ENCODE measurements at places on chromosomes 3 and 15.

GRCh38 chr15:48925714-48926223, 38.0 kb downstream of the SHC4 start:
- DNase-seq, result peak; percentile 98

DNA sequence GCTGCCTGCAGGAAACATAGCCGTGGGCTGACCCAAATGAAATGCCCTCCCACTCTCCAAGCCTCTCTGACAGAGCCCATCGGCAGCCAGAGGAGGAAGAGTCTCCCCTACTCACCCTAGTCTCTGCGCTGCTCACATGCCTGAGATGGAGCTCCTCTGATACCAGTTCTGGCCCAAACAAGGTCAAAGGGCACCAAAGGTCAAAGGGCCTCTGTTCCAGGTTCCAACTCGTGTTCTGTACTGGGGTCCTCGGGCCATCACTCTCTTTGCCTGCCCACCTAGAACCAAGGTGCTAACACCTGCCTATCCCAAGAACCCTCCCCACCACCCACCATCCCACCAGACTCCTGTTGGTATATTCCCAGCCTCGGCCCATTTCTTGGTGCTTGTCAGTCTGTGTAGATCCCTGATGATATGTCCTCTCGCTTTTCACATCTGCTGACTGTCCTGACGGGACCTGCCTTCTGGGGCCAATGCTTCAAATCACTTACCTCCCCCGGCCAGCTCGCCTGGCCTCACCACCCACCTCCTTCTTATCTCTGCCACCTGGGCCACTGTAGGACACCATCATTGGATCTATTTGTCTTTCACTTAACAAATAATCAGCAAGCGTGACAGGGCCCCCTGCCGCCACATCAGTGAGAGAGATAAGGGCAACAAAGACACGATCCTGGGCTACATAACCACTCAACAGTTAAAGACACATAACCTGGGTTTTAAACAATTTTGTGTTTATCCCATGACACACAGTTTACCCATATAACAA, 90.4 kb downstream of the SRGAP3 start:
- no peak for DNase-seq

DNA sequence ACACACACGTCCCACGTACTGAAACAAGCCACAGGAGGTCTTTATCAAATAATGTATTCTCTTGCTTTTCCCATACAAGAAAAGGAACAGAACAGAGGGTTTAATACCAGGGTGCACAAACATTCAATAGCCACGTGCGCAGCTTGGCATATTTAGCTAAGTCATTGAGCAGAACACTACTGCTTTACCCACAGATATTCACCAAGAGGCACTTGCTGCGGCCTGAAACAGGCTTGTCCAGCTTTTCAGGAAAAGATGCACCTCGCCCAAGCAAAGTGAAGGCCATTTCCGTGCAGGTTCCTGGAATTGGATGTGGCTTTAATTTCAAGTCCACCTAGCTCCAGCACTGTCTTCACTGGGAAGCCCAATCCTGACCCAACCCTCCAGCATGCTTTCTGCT, 17.6 kb downstream of the ZDHHC3 start:
- no peak for DNase-seq

- peak; percentile 43 for DNase-seq
These were observed 613.3 kb downstream of the TUSC7 start for GRCh38 chr3:117322866-117323265.

GRCh38 chr3:117126946-117127546, 417.5 kb downstream of the TUSC7 start:
- no peak for DNase-seq

DNA sequence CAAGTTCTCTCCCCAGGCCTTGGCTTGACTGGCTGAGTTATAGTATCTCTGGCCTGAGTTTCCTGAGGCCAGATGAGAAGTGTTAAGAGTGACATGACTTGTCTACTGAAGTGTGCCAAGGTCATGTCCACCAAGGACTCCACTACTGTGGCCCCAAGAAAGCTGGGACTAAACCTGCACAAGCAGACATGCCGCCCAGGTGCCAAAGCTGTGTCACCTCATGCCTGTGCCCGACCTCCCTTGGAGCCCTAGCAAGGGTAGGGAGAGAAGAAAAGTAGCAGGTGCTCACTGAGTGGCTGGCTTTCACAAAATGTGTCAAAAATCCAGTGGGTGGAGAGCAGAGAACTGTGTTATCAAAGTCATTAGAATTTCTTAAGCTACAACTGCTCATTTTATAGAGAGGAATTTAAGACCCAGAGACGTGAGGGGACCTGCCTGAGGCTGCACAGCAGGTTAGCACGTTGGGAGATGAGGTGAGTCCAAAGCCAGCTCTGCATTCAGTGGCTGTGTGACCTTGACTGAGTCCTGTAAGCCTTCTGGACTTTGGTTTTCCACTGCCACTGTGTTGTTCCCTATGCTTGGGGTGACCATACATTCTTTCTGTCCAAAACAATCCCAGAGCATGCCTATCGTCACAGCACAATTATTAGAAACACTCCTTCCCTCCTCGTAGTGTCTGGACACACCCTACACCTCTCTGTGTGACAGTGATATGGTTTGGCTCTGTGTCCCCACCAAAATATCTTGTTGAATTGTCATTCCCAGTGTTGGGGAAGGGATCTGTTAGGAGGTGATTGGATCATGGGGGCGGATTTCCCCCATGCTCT, 5.0 kb upstream of the LYSMD4 start:
- no peak for DNase-seq

GRCh38 chr15:44468709-44469385, 41.4 kb downstream of the CTDSPL2 start:
- DNase-seq, result peak; percentile 66

DNA sequence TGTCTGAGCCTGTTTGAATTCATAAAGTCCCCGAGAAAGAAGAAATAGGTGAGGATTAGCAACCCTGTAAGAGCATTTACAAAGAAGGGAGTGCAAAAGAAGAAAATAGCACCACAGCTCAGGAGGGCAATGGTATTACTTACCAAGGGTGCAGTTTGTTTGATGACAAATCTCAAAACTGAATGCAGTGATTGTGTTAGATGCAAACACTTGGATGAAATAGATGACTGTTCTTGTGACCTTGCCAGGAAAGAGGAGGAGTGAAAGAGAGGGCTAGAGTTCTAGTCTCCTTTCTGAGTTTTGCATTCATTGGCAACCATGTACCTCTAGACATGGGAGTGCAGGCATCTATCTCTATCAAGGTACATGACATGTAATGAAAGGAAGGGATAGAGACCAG, 1030.8 kb upstream of the CFAP20DC start:
- DNase-seq, result no peak

DNA sequence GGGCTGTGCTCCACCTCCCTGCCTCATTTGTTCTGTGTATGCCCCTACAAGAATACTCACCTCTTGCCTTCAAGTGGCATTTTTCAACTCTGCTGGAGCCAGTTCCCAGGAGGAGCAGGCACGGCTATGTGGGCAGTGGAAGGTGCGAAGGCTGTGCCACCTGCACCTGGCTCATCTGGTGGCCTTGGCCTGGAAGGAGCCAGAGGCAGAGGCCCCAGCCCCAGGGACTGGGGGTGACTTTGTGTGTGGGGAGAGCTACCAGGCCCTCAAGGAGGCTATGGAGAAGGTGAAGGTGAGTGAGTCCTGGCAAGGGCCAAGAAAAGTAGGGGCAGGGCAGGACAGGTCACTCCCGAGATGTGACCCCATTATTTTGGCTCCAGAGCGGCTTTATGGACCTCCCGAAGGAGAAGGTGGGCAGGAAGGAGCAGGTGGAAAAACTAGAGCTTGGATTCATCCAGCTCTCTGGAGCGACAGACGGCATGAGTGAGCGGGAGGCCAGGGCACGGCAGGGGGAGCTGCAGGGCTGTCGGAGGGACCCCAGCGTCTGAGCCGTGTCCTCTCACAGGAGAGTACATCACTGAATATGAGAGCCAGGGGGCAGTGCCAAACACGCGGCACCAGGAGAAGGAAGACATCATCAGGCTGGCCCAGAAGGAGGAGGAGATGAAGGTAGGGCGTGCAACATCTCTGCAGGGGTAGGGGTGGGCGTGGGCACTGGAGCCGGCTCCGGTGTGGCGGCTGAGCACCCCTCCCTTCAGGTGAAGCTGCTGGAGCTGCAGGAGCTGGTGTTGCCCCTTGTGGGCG, 57.3 kb upstream of the UBE2Q2 start:
- peak; percentile 21 for DNase-seq

DNA sequence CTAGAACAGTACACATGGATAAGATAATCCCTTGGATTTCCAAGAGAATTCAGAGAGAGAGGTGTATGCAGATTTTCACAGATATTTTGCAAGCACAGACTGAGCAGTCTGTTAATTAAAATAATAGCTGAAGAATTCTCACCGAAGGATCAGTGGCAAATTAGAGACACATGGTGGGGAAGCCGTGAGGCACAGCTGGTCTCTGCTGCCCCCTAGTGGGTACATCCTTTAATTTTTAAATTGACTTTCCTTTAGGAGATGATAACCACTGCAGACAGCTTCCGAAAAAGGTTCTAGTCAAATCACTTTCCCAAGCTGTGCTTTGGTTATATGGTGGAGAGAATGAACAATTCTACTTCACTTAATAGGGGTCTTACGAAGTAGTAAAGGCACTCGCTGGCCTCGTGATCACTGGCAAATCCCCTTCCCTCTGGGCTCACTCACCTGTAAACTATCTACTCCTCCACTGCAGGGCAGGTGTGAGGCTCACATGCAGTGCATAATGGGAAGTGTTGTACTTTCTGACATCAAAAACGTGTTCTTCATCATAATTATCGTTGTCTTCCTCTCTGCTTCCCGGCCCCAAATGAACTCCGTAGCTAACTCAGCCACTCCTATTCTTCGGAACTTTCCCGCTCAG, 19.5 kb downstream of the MESD start:
- peak; percentile 59 for DNase-seq

DNA sequence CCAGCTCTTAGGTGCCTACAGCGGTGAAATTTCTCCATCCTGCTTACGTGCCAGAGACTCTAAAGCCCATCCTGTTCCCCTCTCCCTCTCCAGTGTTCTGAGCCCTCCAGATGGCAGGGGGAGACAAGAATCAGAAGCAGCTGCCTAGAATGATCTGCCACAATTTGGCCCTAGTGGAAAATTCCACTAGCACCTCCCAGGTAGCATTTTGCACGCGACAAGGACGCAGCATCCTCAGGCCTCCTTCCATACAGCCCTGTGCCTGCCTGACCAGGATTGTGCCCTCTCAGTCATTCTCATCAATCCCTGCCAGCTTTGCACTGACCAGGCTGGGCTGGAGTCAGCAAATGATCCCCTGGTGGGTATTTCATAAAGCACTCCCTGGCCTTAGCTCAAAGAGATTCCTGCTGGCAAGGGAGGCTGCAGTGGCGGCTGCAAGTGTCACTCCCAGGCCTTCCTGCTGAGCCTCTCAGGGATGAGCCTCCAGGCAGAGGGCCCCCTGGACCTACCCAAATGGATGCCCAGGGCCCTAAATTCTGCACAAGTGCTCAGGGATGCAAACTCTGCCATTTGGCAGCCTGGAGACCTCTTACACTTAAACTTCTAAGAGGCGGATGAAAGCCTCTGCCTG, 130.2 kb upstream of the ATP2B2 start:
- DNase-seq, result no peak

DNA sequence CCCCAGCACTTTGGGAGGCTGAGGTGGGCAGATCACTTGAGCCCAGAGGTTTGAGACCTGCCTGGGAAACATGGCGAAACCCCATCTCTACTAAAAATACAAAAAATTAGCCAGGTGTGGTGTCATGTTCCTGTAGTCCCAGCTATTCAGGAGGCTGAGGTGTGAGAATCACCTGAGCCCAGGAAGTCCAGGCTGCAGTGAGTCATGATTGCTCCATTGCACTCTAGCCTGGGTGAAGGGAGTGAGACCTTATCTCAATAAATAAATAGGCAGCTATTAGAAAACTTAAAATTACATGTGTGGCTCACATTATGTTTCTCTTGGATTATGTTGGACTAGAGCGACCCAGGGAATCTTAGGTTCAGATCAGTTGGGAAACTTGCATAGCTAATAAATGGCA, 69.7 kb downstream of the RPLP1 start:
- no peak for DNase-seq

- no peak for DNase-seq
These were observed 35.9 kb downstream of the ITPR1 start for GRCh38 chr3:4528819-4529600.

DNA sequence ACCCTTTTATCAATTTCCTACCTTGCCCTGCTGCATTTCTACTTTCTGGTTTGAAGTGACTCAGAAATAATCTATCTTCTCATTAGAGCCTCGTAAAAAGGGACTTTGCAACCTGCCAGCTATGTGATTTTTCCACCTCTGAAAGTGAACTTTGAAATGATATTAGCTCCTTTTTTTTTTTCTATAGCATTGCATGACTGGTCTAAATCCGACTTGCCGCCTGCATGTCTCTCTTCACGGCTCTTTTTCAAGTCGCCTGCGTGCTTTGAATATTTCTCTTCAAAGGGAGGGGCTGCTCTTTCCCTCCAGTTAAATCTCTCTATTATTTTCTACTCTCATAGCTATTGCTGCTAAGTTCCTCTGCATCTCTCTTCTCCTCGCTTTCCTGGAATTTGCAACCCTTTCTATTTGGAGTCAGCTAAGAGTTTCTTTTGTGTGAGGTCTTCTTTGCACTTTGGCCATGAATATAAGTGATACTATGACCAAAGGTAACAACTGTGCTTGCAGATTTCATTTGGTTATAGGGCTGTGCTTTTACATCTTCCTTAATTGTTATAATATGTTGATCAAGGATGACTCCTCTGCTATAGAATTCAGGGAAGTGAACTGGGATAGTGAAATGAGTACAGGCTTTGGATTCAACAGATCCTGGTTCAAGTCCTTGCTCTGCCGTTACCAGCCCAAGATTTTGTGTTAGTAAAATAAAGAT, 541.1 kb downstream of the AGBL1 start:
- peak; percentile 53 for DNase-seq

DNA sequence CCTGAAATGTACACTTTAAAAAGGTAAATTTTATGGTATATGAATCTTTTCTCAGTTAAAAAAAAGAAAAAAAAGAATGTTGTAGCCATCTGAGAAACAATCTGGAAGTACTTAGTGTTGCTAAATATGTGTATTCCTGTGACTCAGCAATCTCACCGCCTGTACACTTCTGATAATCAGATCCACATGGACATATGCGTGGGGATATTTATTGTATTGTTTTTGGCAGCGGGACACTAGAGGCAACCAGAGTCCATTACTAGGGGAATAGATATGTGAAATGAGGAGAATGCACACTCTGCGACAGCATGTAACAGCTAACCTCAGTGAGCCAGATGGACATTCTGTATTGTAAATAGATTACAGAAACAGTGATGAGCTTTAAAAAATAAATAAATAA, 65.4 kb downstream of the AQP9 start:
- DNase-seq, result peak; percentile 99

GRCh38 chr3:171189394-171190080, 163.0 kb upstream of the SLC2A2 start:
- no peak for DNase-seq

DNA sequence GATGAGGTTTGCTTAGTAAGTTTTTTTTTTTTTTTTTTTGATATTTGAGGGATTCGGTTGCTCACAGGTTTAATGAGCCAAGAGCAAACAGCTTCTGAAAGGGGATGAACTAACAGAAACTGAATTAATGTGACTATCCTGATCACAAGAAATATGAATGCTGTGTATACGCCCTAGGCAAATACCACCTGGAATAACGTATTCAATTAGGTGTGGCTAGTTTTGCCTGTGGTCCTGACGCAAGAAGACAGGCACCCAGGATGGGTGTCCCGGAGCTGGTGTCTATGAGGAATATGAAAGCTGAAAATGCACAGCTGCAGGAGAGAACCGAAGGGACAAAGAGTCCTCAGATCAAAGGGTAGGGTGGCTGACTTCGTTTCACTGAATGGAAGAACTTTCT, 14.6 kb downstream of the LSG1 start:
- no peak for DNase-seq

- no peak for DNase-seq
These were observed 213.0 kb upstream of the TBC1D5 start for GRCh38 chr3:17955411-17955810.

GRCh38 chr3:27134171-27134796, 234.9 kb downstream of the NEK10 start:
- DNase-seq, result peak; percentile 67

GRCh38 chr15:31084176-31084575, 17.3 kb downstream of the TRPM1 start:
- peak; percentile 23 for DNase-seq

Data from fibroblast of skin of back (primary cell).